ENCODE measurements at places on chromosomes 2 and 18.

GRCh38 chr2:206627632-206628031 is 14.7 kb upstream of the FAM237A start:
- no peak for DNase-seq

DNA sequence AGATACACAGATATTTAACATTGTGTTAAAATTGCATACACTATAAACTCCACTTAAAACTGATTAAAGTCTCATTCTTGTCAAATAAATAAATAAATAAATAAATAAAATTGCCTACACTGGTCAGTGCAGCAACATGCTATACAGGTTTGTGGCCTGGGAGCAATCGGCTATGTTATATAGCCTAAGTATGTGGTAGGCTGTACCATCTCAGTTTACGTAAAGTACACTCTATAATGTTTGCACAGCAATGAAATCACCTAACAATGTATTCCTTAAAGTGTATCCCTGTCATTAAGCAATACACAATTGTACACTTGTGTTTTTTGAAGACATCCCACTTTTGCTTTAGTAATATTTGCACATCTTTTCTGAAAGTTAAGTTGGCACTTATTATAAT is 337.7 kb upstream of the SETBP1 start:
- DNase-seq: no peak

DNA sequence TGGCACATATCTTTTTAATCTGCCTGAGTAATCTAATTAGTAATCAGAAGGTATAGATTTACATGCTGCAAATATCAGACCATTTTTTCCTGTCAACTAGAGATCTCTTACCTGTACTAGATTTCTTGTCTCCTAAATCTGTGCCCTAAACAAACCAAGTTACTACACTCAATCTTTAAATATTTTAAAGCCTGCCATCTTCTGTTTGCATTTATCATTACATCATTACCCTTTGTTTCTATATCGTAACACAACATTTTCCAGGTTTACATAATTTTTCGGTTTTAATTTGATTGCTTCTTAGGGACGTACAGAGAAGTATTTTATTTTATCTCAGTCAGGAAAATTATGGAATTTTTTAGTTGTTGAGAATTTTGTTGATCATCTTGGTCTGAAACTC is 25.7 kb downstream of the PSMA8 start:
- DNase-seq: no peak

DNA sequence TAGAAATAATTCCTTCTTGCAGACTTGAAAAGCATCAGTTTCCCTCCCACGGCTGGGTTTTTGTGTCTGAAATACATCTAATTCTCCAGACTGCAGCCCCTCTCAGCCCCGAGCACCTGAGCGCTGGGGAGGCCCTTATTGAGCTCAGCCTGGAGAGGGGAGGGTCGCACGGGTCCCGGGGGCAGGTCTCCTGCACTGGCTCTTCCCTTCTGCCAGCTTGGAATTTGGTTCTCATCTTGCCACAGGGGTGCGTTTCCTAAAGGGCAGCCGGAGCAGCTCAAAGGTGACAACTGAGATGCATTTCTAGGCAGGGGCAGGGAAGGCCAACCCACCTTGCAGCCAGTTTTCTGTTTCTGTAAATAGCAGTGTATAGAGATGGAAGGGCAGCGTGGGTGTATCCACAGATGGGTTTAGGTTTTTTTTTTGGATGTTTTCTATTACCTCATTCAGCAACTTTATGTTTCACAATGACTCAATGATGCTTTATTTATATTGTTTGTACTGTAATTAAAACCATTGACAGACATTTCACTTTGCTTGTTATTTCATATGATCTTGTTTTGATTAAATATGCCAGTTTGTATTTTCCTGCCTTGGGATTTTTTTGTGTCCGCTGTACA is 37.0 kb downstream of the GBX2 start:
- no peak for DNase-seq

- no peak for DNase-seq
Measured at GRCh38 chr2:110995911-110996310, 124.8 kb upstream of the BCL2L11 start.

GRCh38 chr2:145186303-145186702 is 666.4 kb upstream of the ZEB2 start:
- no peak for DNase-seq

DNA sequence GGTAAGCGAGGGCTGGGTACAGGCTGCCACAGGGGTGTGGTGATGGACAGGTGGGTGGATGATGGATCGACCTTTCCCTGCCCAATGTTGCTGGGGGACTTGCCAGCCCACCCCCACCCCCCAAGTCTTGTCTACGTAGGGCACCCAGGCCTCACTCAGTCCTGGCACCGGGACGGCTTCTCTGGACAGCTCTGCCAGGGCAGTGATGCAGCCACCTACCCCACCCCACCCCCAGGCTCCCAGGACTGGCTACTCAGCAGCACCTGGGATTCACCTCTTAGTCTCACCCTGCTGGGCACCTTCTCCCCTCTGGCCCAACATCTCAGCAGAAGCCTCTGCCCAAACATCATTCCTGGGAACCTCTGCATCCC is 55.7 kb downstream of the ANKMY1 start:
- DNase-seq: no peak

DNA sequence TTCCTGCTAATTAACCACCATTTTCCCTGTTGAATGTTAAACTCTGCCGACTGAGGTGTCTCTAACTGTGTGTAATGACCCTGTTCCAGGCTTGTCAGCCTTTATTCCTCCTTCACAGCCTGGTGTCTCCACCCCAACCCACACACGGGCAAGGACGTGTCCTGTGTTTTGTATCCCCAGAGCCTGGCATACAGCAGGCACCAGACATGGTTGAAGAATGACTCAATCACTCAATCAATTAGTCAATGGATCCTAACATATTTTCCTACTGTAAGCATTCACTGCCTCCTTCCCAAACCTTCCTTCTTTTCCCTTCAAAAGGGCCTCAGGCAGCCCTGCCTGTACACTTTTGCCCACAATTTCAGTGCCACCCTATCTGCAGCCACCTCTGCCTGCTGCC is 2.7 kb upstream of the TNS1 start:
- no peak for DNase-seq

DNA sequence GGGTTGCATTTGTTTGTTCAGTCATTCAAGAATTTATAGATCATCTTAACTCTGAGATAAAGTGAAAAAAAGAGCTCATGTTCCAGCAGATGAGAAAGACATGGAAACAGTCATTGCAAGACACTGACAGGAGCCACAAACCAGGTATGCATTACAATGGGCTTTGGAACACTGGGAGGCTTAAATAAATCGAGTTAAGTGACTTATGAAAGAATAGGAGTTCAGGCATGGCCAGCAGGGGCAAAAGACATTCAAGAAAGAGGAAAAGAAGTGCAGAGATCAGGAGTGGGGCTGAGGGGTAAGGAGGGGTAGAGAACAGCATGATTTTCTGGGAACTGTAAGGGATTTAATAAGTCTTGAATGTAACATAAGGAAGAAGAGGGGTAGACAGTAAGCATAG is 121.2 kb upstream of the EPC2 start:
- no peak for DNase-seq

- DNase-seq: no peak
Measured at GRCh38 chr18:8910843-8911242, 191.7 kb upstream of the NDUFV2 start.

- no peak for DNase-seq
Measured at GRCh38 chr2:76895469-76895868, 626.7 kb downstream of the LRRTM4 start.

DNA sequence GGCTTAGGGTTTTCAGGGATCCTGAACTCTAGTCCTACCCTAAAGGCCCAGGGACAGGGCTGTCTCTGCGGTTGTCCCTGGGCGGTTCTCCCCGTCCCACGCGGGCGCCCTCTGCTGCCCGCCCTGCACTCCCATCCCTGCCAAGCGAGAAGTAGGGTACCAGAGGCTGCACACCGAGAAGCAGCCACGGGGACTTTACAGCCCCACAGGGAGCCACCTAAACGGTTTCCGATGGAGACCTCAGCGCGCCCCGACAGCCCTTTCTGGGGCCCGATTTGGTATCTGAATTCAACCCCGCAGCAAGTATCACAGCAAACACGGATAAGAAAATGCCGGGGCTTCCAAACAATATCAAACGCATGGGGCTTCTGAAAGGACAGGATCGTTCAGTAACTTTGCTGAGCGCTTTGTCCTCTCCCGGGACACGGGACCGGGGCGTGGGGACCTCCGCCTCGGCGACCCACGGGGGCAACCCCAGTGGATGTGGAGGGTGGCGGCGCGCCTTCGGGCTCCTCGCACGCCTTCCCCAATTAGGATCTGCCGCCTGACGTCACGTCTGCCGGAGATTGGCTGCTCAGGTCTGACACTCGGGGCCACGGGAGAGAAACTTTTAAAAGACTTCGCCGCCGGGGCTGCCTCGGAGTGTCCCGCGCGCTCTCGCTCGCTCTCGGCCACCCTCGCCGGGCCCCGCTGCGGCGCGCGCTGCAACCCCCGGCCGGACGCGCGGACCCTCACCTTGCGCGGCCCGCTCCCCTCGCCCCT is at the start of gene LTBP1:
Gene LTBP1 (plus strand): TSS at position 640 of the 762 bp plus-strand sequence. CDS start 372 bp downstream, outside the sequence.
- DNase-seq: peak; percentile 36

- DNase-seq: no peak
Measured at GRCh38 chr2:112784199-112785189, at the start of gene IL1A. Gene IL1A (minus strand): TSS chr2:112784493. CDS start chr2:112783770, 723 bp downstream.

DNA sequence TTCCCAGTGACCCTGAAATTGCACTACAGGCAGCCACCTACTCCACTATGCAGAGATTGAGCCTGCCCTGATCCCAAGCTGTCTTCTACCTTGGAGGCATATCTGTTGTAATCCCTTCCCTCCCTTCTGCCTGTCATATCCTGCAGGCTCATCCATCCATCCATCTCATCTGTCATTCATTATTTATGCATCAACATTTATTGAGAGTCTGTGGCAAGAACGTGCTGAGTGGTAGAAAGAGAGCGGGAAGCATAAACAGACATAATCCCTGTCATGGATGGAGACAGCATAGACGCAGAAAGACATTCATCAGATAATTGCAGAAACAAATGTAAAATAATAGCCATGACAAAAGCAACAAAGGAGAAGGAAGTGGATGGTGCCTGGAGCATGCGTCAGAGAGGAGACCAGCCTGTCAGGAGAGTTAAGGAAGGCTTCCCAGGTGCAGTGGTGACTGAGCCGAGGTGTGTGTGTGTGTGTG is 110.7 kb upstream of the STPG4 start:
- no peak for DNase-seq

- DNase-seq: no peak
Measured at GRCh38 chr2:655626-656025, 21.6 kb downstream of the TMEM18 start.

GRCh38 chr18:70047931-70048603 is 100.4 kb upstream of the CD226 start:
- no peak for DNase-seq

GRCh38 chr2:68320118-68320641 is 431 bp upstream of the CNRIP1 start:
- no peak for DNase-seq

GRCh38 chr2:85760371-85760770 is 6.6 kb downstream of the ATOH8 start:
- no peak for DNase-seq

Data from stimulated activated CD4-positive, alpha-beta T cell treated with anti-CD3 and anti-CD28 coated beads, Interleukin-15, amount 100 ng/mL, for 1 hour (primary cell).